ENCODE measurements at places on chromosomes 5 and 9.

DNA sequence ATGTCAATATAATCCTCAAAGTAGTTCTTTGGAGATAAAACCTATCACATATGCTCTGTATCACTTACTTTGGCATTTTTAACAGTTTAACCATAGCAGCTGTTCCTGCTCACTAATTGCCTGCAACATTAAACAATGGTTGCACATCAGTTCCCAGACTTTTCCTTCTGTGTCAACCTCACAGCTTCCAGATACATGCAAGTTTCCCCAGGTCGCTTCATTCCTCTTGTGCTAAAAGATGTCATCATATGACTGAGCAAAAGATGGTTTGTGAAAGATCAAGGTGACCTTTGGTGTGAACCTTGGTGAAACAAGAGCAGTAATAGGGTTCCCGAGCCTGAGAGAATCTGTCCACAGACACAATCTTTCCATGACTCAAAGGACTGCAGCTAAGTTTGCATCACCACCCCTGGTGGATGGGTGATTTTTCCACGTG, 500.4 kb upstream of the PAPPA start:
- no peak for DNase-seq

DNA sequence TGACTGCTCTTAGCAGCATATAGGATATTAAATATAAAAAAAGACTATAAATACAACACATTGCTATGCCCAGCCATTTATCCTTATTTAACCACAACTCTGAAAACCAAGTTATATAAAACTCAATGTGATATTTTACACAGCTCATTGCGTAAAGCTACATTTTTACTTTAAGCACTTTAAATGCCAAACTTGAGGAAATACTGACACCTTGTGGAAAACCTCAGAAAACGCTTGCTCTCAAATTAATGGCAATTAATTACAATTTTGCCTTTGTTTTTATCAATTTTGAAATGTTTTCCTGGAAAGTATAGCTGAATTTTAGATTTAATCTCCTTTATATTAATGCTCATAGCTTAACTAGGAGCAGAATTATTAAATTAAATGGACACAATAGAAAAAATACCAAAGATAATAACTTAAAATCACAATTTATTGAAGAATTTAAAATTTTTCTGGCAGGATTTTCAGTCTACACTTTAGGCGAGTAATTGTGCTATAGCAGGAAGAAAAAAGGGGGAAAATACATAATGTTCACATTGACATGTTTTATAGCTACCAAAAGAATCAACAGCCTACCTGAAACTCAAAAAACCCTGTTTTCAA, 25.2 kb upstream of the PLAC8L1 start:
- no peak for DNase-seq

- no peak for DNase-seq
Observed at GRCh38 chr9:3868012-3868411, 342.2 kb upstream of the RFX3 start.

- DNase-seq, result no peak
Observed at GRCh38 chr9:89686126-89686525, 81.3 kb downstream of the GADD45G start.

GRCh38 chr5:68538814-68539420, 323.4 kb downstream of the PIK3R1 start:
- no peak for DNase-seq
